ENCODE measurements at places on chromosomes 4 and X.

- DNase-seq = no peak
Observed at GRCh38 chrX:149365061-149365460, 140.0 kb downstream of the IDS start.

GRCh38 chr4:1111259-1111809 is 2.0 kb downstream of the RNF212 start:
- no peak for DNase-seq

GRCh38 chr4:11650801-11651596 is 222.3 kb upstream of the HS3ST1 start:
- no peak for DNase-seq

DNA sequence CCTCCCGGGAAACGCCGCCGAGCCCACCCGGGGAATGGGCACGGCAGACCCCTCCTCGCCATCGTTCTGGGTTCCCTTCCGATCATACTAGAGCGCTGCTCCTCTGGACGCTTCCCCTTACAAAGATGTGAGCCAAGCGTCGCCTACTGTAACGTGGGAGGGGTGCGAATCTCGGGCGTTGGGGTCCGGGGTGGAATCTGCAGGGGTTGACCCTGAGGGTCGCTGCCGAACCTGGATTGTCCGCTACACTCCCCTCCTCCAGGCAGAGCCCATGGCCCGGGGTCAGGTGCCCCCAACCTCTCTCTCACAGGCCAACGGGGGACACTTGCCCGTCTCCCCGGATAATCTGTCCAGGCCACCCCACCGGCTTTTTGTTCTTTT is 13.8 kb downstream of the BCOR start:
- no peak for DNase-seq

DNA sequence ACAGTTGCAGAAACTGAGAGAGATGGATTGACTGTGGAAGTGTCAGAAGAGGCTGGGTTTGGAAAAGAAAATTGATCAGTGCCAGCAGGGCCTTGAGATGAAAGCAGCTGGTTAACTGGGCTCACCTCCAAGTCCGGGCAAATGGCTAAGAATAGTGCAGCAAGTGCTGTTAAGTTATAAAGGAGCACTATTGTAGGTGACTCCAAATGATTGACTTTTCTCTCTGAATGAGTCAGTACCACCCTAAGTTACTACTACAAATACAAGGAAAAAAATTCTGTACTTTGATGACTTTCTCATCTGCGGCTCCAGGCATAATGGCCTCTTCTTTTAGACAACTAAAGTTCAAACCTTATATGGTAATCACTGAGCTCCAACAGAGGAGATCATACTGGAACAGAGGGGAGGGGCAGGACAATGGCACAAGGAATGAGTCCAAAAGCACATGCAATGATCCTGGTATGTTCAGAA is 733.4 kb upstream of the INTU start:
- DNase-seq = no peak

GRCh38 chr4:183185018-183185417 is 86.0 kb downstream of the WWC2 start:
- DNase-seq = peak; percentile 22

GRCh38 chrX:105263171-105263570 is 42.7 kb upstream of the TEX13A start:
- no peak for DNase-seq

GRCh38 chrX:150329282-150329681 is 33.8 kb upstream of the MAMLD1 start:
- no peak for DNase-seq

DNA sequence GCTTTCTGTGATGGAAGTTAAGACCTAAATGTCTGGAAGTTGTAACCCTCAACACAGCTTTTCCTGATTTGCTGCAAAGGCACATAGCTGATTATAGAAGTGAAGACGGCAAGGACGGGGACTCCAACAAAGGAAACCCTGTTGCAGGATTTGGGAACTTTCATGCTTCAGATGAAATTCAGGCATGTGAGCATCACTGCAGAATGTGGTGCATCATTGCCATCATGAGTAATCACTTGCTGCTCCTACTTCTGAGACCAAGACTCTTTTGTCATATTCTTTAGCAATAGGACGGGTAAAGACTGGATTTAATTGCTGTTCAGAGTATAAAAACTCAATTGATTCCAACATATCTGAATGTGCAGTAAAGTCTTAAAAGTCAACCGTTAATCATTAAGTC is 35.8 kb downstream of the YIPF6 start:
- no peak for DNase-seq

Data from GM12865 (cell line).